ENCODE measurements at places on chromosomes 6 and 20.
A peak's percentile ranks its signal among the peaks of the same experiment; 100 is the strongest.

- H3K27me3 ChIP-seq = no peaks in the 10 kb centered on the region
- H3K36me3 ChIP-seq = no peaks in the 10 kb centered on the region
- DNase-seq = no peak
- no peak overlapping the region for H3K4me3 ChIP-seq
- no peak overlapping the region for H3K27ac ChIP-seq
Measured at GRCh38 chr6:39210450-39210849, 18.8 kb downstream of the KCNK5 start.

DNA sequence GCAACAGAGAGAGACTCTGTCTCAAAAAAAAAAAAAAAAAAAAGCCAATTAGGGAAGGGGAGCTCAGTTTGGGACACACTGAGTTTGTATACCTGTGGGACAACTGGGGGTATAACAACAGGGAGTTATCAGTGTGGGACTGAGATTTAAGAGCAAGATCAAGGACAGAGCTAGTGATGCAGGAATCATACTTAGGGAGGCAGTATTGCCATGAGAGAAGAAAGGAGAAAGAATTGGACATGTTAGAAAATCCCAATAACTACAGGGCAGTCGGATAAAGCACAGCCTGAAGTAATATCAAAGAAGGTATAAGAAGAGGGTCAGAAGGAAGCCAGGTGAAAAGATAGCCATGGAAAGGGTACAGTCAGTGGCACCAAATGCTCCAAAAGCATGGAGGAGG lies 121.2 kb downstream of the PTPRT start:
- DNase-seq = no peak
- no peak overlapping the region for H3K27ac ChIP-seq
- no peaks in the 10 kb centered on the region for H3K4me1 ChIP-seq
- no peaks in the 10 kb centered on the region for H3K36me3 ChIP-seq
- no peak overlapping the region for H3K4me3 ChIP-seq

- H3K4me1 ChIP-seq = no peaks in the 10 kb centered on the region
- DNase-seq = no peak
- no peak overlapping the region for H3K4me3 ChIP-seq
- no peaks in the 10 kb centered on the region for H3K27me3 ChIP-seq
- no peak overlapping the region for H3K27ac ChIP-seq
Measured at GRCh38 chr6:84597238-84597875, 167.0 kb downstream of the TBX18 start.

DNA sequence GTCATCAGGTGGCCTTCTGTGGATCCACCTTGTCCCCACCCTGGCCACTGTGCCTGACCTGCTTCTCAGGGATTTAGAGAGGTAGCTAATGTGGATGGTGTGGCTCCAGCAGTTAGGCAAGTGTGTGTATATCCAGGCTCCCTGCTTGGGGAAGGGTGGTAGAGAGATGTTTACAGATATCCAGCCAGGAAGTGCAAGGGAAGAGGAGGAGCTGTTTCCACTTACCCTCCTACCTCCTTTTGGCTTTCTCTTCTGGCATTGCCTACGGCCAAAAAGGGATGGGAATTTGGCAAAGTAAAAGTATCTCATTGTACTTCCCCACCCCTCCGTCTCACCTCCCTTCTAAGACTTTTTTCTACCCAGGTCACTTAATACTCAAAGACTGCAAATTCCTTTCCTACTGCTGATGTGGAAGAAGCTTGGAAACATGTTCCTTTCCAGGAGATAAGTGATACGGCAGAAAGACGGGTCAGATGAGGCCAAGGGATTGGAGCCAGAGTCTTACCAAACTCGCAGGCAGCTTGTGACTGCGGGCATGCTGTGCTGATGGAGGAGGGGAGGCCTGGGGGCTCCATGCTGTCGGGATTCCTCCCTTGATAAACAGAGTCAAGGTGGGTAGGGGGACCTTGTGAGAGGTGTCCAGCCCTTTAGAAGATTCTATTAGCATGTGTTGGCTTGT lies 253.4 kb downstream of the PRL start:
- peak overlapping the region; percentile 66 for H3K27ac ChIP-seq
- no peaks in the 10 kb centered on the region for H3K36me3 ChIP-seq
- no peaks in the 10 kb centered on the region for H3K27me3 ChIP-seq

DNA sequence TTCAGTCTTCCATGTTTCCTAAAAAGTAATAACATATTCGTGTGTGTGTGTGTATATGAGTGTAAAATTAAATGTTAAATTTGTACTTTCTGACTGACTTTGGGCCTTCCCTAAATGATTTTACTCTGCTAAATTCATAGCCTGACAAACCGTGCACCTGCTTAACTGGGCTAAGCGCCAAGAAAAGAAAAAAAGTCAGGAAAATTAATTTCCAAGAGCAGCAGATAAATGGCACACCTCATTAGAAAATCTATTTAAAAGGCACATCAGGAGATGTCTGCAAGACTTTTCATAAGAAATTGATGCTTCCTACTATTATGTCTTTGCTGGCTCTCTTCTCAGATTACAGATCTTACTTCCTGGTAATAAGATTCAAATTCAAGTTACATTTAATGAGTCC lies 72.4 kb downstream of the TRDN start:
- no peak overlapping the region for H3K4me3 ChIP-seq
- H3K36me3 ChIP-seq = no peaks in the 10 kb centered on the region
- H3K27me3 ChIP-seq = no peaks in the 10 kb centered on the region
- no peaks in the 10 kb centered on the region for H3K4me1 ChIP-seq
- DNase-seq = no peak

GRCh38 chr6:11126876-11127275 lies 15.4 kb upstream of the ERVFRD-1 start:
- no peaks in the 10 kb centered on the region for H3K36me3 ChIP-seq
- peaks cover 6% of the 10 kb centered on the region for H3K4me1 ChIP-seq
- no peak overlapping the region for H3K27ac ChIP-seq
- no peak overlapping the region for H3K4me3 ChIP-seq
- no peaks in the 10 kb centered on the region for H3K27me3 ChIP-seq

GRCh38 chr6:127561660-127562059 lies 15.3 kb upstream of the C6orf58 start:
- DNase-seq = no peak
- H3K36me3 ChIP-seq = no peaks in the 10 kb centered on the region
- H3K4me3 ChIP-seq = no peak overlapping the region

DNA sequence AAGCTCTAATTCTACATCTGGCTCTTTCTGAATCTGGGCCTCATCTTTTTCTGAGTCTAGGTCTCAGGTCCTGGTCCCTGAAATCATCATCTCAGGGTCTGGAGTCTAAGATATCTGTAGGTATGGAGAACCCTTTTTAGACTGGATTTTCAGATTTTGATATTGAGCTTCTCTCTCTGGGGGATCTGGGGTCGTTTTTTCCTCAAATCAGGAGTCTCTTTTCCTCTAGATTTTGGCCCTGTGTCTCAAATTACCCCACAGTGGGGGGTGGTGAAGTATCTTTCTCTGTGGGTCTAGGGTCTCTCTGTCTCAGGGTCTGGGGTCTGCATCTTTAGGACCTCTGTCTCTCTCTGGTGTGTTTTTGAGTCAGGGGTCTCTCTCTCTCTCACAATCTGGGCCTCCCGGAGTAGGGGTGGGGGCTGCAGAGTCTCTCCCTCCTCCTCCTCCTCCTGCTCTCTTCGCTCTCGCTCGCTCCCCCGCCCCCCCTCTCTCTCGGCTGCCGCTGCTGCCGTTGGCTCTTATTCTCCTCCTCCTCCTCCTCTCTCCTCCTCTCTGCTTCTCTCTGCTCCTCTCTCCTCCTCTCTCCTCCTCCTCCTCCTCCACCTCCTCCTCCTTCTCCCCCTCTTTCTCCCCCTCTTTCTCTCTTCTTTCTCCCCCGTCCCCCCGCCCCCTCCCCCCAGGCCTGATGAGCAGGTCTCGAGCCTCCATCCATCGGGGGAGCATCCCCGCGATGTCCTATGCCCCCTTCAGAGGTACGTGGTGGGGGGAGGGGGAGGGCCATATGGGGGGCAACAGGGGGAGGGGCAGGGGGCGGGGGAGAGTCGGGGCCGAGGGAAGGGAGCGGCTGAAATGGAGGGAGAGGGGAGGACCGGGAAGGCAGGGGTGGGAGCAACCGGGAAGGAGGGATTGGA lies at the start of gene SYNGAP1:
Gene SYNGAP1 (plus strand): TSS at position 486 of the 911 bp plus-strand sequence. CDS start 200 bp downstream, at position 686.
- DNase-seq = no peak
- peak within 1 kb of the TSS; percentile 60 for H3K4me3 ChIP-seq
- H3K27ac ChIP-seq = peak within 1 kb of the TSS; percentile 98
- peaks cover 55% of the 10 kb centered on the region for H3K4me1 ChIP-seq

DNA sequence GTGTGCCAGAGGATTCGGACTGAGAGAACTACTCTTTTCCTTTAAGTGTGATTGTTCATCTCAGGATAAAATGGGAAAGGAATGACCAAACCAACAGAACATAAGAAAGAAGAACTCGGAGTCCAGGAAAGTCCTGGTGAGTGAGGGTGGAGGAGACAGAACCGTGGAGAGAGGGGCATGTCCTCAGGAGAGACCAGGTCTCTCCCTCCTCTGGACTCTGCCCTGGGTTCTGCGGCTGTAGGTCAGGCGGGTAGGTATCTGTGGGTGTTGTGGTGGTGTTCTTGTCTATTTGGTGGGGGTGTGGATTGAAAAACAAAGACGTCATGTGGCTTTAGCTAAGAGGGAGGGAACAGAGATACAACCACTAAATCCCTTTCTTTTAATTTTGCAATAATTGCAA lies 29.1 kb upstream of the AGPAT4 start:
- no peaks in the 10 kb centered on the region for H3K36me3 ChIP-seq
- no peaks in the 10 kb centered on the region for H3K27me3 ChIP-seq
- H3K4me1 ChIP-seq = no peaks in the 10 kb centered on the region
- H3K4me3 ChIP-seq = no peak overlapping the region

GRCh38 chr20:47995661-47996060 lies 210.4 kb upstream of the SULF2 start:
- no peaks in the 10 kb centered on the region for H3K27me3 ChIP-seq
- H3K27ac ChIP-seq = no peak overlapping the region
- no peaks in the 10 kb centered on the region for H3K36me3 ChIP-seq
- H3K4me3 ChIP-seq = no peak overlapping the region
- DNase-seq = no peak

- H3K36me3 ChIP-seq = no peaks in the 10 kb centered on the region
- no peak for DNase-seq
- no peaks in the 10 kb centered on the region for H3K27me3 ChIP-seq
- peak overlapping the region; percentile 89 for H3K27ac ChIP-seq
Measured at GRCh38 chr20:62141397-62142251, 1.6 kb downstream of the PSMA7 start.

GRCh38 chr20:48772183-48772976 lies 55.4 kb downstream of the PREX1 start:
- DNase-seq = no peak
- peaks cover 33% of the 10 kb centered on the region for H3K4me1 ChIP-seq
- H3K36me3 ChIP-seq = no peaks in the 10 kb centered on the region
- no peaks in the 10 kb centered on the region for H3K27me3 ChIP-seq
- H3K27ac ChIP-seq = no peak overlapping the region

DNA sequence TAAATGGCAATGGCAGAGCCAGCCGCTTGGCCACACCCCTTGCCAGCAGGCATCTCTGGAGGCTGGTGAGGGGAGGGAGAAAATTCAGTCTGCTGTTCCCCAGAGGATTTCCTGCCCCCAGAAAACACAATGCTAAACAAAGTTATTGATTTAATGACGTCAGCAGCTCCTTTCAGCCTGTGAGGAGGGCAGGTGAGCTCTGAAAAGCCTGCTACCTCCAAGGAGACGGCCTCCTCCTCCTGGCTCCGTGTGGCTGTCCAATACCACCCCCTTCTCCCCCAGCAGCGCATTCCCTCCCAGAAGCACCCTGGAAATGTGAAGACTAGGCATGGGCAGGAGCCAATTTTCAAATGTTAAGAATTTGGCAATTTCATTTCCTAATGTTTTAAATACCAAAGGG lies 393.1 kb downstream of the ZFAND3 start:
- no peaks in the 10 kb centered on the region for H3K4me1 ChIP-seq
- no peak for DNase-seq
- no peak overlapping the region for H3K27ac ChIP-seq
- no peaks in the 10 kb centered on the region for H3K27me3 ChIP-seq
